ENCODE measurements at places on chromosomes 12 and 14.

GRCh38 chr12:45611061-45611460 is 118.4 kb upstream of the ARID2 start:
- no peak for DNase-seq

- DNase-seq: no peak
Observed at GRCh38 chr12:105920161-105920684, 218.5 kb downstream of the NUAK1 start.

DNA sequence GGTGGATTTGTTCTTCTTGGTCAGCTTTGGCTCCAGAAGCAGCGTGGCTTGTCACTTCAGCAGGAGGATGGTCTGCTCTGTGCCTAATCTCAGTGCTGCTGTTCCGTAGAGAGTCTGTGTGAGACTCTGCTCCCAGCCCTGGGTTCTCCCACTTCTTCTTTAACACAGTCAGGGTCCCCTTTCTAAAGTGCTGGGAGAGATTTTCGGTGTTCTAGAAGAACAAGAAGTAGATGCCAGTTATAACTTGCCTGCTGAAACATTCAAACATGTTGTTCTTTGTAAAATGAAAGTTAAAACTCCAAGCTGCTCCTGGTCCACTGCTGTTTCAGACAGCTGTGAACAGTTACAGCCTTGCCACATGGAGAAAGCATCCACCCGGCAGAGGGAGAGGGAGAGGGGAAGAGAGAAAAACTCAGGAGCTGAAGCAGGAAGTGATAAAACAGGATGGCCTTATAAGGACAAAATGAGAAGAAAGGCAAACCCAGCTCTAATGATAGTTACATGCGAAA is 55.2 kb upstream of the CERS5 start:
- peak; percentile 66 for DNase-seq

DNA sequence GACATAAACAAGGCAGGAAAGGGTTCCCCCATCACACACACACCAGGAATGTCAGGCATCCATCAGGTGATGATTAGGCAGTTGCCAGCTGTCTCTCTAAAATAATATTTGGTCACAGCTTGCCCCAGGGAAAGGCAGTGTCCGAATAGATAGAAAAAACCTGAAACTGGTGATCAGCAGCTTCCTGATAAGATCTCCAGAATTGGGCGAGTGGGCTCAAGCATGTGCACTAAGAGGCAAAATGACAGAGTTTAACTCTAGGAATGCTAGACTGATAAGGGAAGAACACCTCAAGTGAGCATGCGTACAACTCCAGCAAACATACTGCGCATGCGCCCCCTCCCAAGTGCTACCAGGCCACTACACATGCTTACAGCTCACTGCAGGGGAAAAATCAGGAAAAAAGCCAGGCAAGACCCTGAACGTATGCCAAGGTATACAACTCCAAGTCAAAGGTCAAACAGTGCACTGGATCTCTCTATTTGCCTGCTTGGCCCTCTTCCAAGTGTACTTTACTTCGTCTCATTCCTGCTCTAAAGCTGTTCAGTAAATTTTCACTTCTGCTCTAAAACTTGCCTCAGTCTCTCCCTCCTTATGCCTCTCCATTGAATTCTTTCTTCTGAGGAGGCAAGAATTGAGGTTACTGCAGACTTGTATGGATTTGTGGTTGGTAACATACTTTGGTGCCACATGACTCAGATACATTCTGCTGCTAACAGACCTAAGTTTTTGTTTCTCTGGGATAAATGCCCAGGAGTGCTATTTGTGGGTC is 73.5 kb upstream of the VASH1 start:
- DNase-seq: no peak

DNA sequence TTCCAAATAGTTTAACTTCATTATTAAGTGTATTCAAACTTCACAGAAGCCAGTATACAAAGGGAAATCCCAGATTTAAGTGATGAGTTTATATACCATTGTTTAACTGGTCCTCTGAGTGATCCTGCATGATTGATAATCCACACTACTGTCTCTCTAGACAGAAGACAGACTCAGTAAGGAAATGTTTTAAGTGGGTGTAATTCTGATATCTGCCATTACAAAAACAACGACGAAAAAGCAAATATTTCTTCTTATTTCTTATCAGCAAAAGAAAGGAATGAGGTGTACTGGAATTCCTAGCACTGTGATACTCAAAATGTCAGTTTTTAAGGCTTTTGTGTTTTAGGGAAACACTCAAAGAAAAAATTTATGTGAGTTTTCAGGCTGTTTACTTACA is 127.5 kb downstream of the GPHN start:
- DNase-seq: no peak

GRCh38 chr12:69129564-69129963 is 109.8 kb upstream of the CPSF6 start:
- DNase-seq: no peak

DNA sequence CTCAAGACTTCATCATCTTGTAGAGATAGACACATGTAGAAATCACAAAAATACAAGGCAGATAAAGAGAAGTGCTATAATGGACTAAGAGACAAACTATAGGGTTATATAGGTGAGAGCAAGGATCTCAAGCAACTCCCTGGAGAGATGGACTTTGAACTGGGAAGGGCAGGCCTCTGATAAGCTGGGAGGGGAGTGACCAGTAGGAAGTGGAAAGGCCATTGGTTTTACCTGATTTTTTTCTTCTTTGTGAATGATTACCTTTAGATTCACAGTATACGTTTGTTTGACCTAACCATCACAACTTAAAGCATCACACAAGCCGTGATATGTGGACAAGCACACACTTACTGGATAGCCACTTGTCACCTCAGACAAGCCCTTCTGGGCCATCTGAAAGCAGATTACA is 5.2 kb upstream of the TEP1 start:
- DNase-seq: no peak

Data from activated CD4-positive, alpha-beta T cell treated with anti-CD3 and anti-CD28 coated beads, Interleukin-2, Interleukin-6, amounts not matched to agents 100 ng/mL and 50 ng/mL, durations not matched to agents 16 hours and 8 hours (primary cell).